ENCODE measurements at places on chromosomes 13 and 19.

GRCh38 chr13:91516799-91517198, 118.4 kb downstream of the GPC5 start:
- no peak for DNase-seq

GRCh38 chr19:49157445-49158224, at the start of gene TRPM4:
Gene TRPM4 (plus strand): TSS chr19:49157792. CDS start chr19:49157867, 75 bp downstream.
- peak; percentile 40 for DNase-seq

GRCh38 chr13:32176696-32177095, 138.5 kb downstream of the ZAR1L start:
- DNase-seq = no peak

DNA sequence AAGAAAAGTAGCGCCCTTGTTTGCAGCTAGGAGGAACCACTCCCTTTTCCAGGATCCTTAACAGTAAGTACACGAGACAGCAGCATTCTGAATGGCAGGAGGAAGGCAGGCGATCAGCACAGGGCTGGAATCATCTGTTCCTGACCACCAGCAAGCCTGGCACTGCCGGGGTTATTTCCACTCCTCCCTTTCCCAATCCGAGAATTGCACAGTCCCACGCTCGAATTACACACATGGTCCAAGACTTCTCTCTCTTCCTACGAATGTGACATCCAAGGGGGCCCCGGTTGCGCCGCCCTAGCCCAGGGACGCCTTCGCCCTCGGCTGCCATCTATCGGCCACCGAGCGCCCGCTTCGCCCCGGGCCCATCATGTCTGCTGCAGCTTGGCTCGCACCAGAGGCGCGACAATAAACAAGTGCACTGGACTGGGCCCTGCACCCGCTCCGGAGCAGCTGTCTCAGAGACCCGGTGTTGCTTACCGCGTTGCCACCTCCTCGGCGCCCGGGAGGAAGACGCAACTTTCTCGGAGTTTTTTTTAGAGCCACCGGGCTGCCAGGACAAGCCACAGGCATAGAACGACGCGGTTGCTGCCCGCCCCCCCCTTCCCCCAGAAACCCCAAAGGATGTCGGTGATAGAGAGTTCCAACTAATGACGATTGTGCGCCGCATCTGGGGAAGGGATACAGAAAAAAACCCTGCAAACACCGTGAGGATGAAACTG, at the start of gene SLITRK5:
Gene SLITRK5, plus strand, starts transcription at position 341 of the 722 bp plus-strand sequence. CDS start 4,018 bp downstream, outside the sequence.
- peak; percentile 69 for DNase-seq

- DNase-seq = no peak
These were observed 17.9 kb upstream of the LILRB1 start for GRCh38 chr19:54612428-54612827.

DNA sequence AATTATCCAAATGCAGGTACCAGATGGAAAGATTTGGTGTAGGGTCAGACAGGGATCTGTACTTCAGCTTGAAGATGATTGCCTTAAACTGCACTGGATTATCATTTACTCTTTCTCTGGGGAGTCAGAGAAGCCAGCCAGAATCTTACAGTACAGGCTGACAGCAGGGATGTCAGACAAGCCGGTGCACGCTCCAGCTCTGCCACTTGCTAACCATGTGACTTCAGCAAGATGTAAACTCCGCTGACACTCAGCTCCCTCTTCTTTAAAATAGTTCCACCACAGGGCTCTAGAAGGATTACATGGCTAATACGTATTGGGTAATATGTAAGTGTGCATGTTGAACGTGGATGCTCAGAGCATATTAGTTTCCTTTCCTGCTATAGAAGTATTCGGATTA, 251.4 kb upstream of the MAB21L1 start:
- no peak for DNase-seq
